ENCODE measurements at places on chromosomes 7 and 10.

DNA sequence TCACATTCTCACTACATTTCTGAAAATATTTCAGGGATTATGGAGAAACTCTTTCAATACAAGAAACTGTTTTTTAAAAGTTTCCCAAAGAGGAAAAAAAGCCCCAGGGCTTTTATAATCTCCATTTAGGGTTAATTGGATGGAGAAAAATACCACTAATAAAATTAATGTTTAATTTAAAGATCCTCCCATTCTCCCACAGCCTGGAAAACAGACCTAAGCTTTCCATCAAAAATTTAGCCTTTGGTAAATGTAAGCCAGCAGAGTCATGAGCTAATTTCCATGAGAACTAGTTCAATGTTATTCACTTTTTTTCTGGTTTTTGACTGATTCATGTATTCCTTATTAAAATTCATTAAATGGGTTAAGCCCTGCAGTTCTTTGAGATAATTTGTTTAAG, 408.7 kb downstream of the PHTF2 start:
- no peak for DNase-seq

DNA sequence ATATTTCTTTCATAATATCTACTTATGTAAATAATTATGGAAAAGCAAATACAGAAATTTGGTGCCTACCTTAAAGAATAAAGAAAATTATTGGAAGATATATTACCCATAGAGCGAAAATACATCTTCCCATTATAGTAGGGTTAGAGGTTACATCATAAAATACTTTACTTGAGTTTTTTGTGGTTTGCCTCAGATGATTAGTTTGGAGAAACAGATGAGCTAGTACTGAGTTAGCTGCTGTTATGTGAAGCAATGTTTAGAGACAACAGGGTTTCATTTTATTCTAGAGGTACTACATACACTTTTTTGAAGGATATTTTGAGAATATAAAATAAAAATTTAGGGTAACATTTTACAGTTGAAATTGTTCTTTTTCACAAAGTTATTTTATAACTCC, 2.9 kb upstream of the MLLT10 start:
- DNase-seq, result no peak

- no peak for DNase-seq
These were observed 1239.3 kb downstream of the TYW1 start for GRCh38 chr7:68235937-68236336.

DNA sequence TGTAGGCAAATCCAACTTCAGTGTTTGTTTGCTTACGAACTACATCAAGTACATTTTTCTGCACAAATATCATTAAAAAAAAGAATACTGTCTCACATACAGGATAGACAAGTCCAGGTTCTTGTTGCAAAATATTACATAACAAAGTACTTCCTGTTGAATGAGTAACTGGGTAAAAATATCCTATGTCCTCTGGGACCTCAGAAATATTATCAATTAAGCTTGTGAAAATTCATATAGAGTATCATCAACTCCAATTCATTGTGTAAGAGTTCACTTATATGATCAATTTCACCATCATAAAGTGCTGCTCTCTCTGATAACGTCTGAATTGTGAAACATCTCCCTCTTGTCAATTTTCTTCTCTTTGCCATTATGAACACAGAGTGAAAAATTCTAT, 22.6 kb downstream of the HERC4 start:
- no peak for DNase-seq

GRCh38 chr10:31930023-31930751, 1.6 kb upstream of the ARHGAP12 start:
- no peak for DNase-seq

- no peak for DNase-seq
These were observed 16.7 kb downstream of the ITGB1 start for GRCh38 chr10:32941357-32941756.

DNA sequence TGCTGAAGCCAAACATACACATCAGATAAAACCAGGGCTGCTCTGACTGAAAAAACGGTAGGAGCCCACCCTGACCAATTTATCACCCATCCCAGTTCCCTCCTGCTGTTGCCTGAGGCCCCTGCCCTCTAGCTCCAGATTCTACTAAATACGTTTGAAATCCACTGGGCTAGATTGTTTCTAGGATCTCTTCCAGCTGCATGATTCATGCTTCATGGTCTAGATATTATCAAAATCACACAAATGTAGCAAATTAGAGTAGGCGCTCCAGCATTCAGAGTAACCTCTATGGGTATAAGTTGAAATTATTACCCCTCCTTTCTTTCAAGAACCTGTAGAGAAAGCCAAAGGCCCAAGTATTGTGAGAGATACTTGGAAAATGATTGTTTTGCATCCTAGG, 151.2 kb upstream of the FAM13C start:
- DNase-seq, result no peak

DNA sequence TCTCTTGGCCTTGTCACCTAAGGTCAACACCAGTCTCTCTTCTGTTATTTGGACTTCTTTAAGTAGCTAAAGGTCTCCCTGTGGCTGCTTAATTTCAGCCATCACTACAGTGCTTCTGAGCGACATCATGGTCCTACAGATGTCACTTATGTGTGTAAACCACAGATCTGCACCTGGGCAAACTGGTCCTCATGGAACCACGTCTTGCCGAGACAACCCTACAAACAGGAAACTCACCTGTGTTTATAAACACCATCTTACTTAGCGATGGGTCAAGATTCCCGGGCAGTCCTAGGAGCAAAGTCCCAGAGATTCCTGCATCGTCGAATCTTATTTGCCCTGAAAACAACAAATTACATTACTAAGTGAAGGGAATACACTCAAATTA, 27.8 kb downstream of the KLF6 start:
- DNase-seq, result no peak

GRCh38 chr7:22278660-22279059, 78.3 kb downstream of the RAPGEF5 start:
- no peak for DNase-seq

DNA sequence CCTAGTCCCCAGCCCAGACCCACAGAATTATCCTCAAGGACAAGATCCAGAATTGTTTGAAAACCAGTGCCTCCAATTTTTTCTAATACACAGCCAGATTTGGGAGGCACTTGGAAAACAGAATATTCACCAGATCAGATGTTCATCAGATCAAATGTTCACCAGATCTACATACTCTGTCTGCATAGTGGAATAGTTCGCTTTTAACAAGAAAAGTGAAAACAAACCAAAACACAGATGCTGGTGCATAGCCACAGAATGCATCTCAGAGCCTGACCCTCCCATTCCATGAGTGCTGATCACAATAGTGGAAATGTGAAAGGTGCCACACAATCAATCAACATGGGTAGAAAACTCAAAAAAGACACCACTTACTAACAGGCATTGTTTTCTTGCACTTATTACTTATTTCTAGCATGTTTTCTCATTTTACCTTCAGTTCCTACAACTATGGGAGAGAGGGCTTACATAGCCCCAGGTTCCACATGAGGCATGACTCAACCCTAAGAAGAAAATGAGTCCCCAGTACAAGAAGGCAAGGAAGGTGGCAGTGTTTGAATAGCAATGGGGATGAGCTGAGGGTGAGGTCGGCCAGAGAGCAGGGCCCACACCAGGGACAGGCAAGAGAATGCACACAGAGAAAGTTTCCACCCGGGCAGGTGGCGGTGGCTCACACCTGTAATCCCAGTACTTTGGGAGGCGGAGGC, 432.7 kb upstream of the NFE2L3 start:
- no peak for DNase-seq

DNA sequence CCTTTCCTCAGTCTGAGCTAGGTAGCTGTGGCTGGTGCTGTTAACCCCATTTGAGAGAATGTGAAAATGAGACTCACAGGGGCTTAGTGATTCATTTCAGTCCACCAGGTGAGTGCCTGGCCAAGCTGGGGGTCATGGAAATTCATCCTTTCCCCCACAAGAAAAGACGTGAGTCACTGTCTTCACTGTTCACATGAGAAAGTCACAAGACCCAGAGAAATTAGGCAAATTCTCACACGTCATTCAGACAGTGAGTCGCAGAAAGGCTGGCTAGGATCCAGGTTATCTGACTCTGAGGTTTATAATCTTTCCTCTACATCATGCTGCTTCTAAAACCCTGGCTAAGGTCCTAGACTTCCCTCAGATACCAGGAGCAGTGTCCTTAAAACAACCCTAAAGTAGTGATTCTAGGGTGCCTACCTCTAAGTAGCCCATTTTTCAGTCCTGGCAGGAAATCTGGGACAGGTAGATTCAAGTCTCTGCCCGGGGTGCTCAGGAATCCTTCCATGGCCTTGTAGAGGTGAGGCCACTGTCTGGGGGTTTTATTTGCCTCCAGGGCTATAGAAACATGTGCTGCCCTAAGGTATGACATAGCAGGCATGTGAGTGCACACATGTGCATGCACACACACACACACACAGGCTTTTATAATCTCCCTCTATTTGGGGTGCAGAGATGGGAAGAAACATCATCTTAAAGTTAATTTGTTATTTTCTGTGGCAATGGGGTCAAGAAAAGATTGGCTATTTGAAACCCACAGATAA, 427.9 kb upstream of the CELF2 start:
- no peak for DNase-seq

DNA sequence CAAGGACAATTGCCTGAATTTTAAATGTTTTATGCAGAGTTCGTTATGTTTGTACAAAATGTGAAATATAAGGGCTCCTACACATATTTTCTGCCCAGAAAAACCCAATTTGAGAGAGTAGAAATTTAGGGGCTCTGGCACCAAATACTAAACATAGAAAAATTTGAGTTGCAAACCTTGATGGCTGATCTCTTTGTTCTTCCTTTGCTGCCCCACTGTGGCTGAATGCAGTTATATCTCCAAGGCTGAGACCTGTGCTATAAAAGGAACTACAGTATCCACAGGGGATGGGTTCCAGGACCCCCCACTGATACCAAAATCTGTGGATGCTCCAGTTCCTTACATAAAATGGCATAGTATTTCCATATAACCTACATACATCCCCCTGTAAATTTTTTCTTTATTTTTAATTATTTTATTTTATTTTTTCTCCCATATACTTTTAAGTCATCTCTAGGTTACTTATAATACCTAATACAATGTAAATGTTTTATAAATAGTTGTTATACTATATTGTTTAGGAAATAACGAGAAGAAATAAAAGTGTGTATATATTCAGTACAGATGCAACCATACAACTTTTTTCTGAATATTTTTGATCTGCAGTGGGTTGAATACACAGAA, 22.5 kb downstream of the CFAP43 start:
- no peak for DNase-seq

DNA sequence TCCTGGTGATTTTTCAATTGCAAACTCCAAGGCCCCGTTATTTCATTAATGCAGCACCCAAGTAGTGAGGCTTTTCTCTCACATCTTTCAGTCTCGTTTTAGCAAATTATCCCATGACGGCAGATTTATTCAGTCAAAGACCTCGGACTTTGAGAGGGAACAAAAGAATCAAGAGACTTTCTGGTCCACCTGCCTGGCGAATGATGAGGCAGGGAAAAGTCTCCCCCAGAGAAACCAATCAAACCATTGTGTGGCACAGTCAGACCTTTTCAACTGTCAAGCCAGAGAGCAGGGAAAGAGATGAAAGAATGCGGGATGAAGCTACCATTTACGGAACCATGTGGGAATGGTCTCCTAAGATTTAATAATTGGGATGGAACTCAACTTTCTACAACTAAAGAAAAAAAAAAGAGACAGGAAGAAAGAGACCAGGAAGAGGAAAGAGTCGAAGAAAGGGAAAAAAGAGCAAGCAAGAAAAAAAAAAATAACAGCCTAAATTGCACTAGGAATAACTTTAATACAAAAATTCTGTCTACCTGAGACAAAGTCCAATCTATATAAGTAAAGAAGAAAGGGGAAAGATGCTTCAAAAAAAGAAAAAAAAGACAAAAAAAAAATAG, 22.8 kb downstream of the GLI3 start:
- DNase-seq, result no peak

- DNase-seq, result no peak
These were observed 29.1 kb downstream of the ZC3HC1 start for GRCh38 chr7:130022115-130022514.

DNA sequence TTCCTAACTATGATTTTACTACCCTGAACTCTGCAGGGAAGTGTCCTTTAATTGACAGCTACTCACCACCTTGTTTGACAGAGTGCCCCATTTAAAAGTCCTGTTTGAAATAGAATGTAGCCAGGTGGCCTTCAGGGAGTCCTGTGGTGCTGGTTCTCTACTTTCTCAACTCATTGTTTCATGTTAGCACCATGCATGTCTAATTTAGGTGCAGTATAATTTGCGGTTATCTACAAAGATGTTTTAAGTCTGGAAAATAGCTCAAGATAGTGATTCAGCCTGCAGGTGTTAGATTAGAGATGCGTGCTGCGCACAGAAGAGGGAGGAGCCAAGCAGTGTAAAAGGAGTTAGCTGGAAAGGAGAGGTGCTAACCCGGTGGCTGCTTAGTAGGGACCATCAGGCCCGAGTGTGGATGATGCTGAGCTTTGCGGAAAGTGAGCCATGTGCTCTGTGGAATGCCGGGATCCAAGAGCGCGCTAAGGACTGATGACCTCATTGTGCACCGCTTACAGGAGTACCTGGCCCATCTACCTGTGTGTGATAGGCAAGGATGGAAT, 1.2 kb downstream of the CCM2 start:
- no peak for DNase-seq

GRCh38 chr7:100516135-100516812, 22.7 kb upstream of the AGFG2 start:
- DNase-seq, result peak; percentile 20

DNA sequence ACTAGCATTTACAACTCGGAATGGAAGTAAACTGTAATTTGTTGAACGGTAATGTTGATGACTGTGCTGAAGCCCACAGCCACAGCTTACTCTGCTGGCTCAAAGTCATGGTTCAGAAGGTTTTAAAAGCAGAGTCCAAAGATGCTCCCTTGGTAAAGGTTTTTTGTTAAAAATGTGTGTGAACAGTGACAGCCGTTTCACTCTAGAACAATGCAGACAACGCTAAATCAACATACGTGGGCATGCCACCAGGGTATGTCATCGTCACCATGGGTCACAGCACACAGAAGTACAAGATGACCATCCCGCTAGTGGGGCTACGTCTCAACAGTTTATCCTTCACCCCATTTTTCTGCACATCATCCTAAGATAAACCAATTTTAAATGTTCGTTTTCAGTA, 106.5 kb upstream of the LANCL2 start:
- DNase-seq, result no peak

DNA sequence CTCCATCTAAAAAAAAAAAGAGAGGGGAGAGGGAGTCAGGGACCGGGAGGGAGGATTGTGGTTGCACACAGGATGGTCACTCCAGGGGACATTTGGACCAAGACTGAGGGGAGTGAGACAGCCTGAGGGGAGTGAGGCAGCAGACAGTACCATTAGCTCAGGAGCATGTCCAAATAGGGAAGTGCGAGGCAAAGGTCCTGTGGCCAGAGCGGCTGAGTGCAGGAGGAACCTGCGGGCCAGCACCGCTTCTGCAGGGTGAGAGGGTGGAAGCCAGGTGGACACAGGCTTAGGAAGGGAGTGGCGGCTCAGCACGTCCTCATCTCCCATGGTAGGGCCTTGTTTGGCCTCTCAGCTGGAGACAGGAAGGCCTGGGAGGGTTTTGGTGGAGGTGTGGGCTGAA, 48.9 kb upstream of the PFKFB3 start:
- no peak for DNase-seq

GRCh38 chr7:140698477-140698876, 2.0 kb downstream of the NDUFB2 start:
- no peak for DNase-seq

Data from stimulated activated CD4-positive, alpha-beta T cell treated with anti-CD3 and anti-CD28 coated beads, Interleukin-15, amount 100 ng/mL, for 1 hour (primary cell).